ENCODE measurements at places on chromosomes 13 and 19.

DNA sequence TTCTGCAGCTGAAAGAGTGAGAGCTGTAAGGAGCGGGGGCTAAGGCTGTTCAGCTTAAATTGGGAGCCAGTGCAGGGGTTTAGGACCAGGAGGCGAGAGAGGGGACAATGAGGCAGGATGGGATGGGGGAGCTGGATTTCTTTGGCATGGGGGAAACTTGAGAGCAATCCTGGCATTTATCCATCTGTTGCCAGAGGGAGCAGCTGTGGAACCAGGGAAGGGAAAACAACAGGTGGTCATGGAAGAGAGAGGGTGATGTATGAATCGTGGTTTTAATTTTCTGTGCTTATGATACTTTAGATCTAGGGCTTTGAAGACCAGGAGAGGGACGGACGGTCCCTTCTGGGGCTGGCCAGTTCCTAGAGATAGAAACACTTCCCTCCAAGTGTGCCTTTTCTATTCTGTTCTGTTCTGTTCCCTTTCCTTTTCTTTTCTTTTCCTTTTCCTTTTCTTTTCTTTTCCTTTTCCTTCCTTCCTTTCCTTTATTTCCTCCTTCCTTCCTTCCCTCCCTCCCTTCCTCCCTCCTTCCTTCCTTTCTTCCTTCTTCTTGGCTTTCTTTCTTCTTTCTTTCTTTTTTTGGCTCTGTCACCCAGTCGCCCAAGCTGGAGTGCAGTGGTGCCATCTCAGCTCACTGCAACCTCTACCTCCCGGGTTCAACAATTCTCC, 16.0 kb upstream of the CCL25 start:
- DNase-seq = no peak

- peak; percentile 85 for DNase-seq
These were observed 4.6 kb upstream of the TPP2 start for GRCh38 chr13:102591988-102592781.

DNA sequence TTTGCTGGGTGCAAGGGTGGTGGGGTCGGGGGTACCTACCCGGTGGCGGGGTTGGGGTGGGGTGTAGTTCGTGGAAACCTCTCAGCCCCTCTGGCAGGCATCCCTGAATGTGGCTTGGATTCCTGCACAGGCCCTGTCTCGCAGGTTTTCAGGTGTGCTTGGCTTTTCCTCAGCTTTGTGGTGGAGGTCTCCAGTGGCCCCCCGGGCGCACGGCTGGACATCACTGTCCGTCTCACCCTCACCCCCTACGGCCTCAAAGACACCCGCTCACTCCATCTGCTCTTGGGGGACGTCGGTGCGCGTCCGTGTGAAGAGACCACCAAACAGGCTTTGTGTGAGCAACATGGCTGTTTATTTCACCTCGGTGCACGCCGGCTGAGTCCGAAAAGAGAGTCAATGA, 44.3 kb downstream of the ZNF146 start:
- no peak for DNase-seq

- no peak for DNase-seq
These were observed 255.7 kb downstream of the DLEU7 start for GRCh38 chr13:50587645-50588373.

DNA sequence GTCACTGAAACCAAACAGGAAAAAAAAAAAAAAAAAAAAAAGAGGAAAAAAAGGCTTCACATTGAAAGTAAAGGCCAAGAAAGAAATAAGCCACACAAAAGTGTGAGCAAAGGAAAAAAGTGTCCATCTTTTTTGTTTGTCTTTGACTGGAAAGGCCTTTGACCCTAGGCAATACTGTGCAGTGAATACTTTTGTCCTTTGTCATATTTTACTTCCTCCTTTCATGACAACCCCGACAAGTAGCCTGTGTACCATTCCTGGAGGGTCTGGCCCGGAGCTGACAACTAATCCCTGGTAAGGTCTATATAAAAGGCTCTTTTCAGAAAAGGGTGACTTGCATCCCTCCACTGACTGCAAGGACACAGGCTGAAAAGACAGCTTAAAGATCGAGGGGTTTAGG, 12.9 kb upstream of the MICU2 start:
- no peak for DNase-seq

- DNase-seq = no peak
These were observed at the start of gene AKT2 for GRCh38 chr19:40284501-40285352. TSS of gene AKT2 (minus strand) at chr19:40285345. CDS start at chr19:40265267, 20,078 bp downstream.

GRCh38 chr13:44854313-44855060, 134.8 kb downstream of the NUFIP1 start:
- DNase-seq = no peak

GRCh38 chr19:7968796-7969554, 25.5 kb upstream of the TIMM44 start:
- DNase-seq = no peak

GRCh38 chr13:113518076-113518803, 27.7 kb upstream of the DCUN1D2 start:
- DNase-seq = no peak

DNA sequence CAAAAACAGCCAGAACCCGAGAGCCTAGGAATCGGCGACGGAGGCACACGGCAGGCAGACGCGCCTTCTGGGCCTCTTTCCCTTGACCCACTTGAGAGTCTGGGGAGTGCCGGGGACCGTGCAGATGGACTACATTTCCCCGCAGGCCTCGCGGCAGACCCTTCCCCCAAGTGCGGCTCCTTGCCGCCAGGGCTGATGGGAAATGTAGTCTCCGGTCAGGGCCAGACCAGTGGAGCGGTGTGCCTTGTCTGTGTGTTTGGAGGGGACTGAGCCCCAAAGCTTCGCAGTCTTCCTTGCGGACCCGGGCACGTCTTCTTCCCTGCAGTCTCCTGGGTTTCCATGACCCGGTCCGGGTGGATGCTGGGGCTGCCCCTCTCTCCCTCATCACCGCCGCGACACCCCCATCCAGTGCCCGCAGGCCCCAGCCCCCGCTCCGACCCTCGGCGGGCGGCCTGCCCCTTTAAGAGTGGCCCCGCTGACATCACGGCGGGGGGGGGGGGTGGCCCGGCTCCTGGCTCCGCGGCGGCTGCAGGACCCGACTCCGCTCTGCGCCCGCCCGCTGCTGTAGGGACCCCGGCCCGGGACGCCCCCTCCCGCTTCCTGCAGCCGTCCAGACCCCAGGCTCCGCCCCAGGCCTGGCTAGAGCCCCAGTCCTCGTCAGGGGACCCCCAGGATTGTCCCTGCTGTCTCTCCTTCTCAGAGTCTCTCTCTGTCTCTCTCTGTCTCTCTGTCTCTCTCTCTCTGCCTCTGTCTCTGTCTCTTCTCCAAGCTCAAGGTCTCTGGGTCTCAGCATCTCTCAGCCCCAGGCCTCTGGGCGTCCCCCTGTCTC, 758 bp upstream of the CACNG7 start:
- peak; percentile 60 for DNase-seq

DNA sequence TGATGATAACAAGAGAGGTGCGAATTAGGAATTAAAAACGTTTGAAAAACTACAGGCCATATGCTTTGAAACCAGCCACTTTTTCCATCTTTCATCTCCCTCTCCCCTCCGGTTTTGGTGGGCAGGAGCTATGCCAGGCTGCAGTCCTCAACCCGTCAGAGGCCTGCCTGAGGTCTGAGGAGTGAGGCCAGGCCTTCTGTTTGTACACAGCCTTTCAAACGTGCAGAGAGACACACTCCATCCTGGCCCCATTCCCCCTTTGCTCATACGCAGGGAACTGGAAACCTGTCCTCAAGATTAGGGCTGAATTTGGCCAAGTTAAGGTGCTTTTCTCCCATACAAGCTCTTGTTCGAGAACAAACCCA, 74.5 kb downstream of the ZIC5 start:
- DNase-seq = no peak

DNA sequence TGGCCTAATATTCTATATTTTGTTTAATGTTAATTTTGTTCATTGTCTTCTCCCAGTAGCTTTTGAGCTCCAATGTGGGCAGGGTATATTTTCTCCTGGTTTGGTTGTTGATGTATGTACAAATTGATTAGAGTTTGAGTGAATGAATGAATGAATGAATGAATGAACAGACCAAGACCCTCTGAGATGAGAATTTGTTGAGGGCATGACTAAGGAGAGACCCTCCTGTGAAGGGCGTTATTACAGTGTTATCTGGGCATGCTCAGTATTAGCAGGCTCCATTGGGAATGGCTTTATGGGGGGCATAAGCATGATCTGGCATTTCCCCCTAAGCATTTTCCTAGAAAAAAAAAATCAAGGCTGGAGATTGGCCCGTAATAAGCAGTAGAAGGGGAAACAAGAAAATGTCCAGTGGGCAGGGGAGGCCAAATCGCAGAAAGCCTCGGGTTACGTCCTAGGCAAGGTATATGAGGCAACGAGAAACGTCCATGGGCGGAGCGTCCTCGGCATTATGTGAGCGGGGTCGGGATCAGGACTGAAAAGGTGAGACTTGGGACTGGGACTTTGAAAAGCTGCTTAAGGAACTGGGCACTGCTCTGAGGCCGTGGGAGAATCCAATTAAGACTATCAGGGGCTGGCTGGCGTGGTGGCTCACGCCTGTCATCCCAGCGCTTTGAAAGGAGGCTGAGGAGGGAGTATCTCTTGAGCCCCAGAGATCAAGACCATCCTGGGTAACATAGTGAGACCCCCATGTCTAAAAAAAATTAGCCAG, 904 bp upstream of the ARHGAP33 start:
- no peak for DNase-seq

DNA sequence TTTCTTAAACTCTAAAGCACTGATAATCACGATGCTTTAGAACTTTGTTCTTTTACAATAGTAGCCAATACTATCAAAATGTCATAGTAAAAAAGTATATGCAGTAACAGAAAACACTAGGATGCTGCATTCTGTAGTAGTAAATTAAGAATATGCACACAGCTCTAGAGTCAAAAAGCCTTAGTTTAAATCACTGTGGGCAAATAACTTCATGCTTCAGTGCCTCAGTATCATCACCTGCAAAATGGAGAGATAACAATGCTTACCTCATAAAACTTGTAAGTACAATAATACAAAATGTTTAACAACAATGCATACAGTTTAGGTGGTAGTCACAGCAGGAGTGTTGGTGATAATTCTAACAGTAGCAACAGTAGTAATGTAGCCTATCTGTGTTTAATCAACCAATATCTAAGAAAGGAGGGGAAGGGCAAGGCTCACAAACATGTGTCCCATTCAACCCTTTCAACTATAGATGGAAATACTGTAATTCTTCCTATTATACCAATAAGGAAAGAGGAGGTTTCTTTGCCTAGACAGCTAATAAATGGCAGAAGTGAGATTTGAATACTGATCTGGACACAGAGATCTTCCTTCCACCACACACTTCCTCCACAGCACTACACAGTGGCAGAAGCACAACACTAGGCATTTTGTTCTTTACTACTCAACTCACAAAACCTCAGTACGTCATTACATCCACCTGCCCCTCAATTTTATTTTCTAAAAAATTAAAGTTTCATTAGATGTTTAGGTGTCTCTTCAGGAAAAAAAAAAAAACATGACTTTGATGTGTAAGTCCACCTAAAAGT, 4.6 kb downstream of the RBM26 start:
- DNase-seq = no peak

DNA sequence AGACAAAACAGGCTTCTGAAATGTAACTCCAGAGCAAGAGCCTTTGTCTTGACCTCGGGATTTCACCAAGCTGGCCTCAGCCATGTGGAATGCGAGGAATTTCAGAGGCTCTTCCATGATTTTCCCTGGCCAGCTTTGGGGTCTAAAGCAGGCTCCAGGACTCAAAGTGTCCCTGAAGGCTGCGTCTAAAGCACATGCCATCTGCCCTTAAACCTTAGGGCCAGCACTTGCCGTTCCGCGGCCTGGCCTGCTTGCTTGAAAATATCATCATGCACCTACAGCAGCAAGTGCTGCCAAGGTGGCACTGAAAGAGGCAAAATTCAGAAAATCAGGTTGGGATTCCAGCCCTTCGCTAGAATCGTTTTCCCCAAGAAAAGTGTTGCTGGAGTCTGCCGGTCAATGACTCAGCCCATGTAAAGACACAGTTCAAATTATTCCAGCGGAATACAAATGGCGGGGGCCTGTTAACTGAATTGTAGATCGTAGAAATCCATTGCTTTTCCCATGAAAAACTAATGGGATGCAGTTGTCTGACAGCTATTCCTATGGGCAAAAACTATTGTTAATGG, 105.7 kb upstream of the RAP2A start:
- no peak for DNase-seq

- peak; percentile 78 for DNase-seq
These were observed 407 bp downstream of the RAB3A start for GRCh38 chr19:18203408-18203862.

DNA sequence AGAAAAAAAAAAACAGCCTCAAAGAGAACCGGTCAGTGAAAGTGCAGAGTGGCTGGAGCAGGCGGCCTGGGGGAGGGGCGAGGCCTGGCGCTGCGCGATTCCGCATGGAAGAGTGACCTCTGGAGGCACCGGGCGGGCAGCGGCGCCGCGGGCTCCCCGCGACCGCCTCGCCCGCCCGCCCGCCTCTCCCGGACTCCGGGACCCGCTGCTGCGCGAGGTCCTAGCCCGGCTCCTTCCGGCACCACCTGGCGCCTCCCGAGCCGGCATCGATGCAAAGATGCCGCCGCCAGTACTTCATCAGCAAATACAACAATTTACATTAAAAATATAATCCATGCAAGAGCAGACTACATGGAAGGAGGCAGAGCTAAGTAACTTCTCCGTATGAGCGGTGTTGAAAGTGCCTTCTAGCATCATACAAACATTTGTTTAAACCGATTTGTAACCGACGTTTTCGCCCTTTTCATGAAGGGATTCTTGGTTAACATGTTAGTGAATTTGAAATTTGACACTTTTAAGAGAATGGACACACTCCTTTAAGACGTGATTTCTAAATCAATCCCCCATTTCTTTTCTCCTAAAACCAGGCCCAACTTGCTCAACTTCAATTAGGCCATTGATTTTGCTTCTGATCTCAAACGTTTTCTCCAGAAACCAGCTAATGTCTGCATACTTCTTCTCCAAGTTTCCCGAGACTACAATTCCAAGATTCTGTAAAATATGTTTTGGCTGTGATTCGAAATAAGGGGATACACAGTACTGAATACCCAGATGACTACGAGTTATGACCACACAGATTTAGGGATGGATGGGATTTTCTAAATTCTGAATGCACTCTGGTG, 2.1 kb downstream of the EFNB2 start:
- DNase-seq = peak; percentile 20

GRCh38 chr19:17101686-17102628, 26.4 kb downstream of the MYO9B start:
- no peak for DNase-seq

- DNase-seq = no peak
These were observed 36.1 kb downstream of the CSNK1G2 start for GRCh38 chr19:1977120-1977519.

- DNase-seq = no peak
These were observed 2715.0 kb upstream of the PCDH20 start for GRCh38 chr13:64130600-64130999.

DNA sequence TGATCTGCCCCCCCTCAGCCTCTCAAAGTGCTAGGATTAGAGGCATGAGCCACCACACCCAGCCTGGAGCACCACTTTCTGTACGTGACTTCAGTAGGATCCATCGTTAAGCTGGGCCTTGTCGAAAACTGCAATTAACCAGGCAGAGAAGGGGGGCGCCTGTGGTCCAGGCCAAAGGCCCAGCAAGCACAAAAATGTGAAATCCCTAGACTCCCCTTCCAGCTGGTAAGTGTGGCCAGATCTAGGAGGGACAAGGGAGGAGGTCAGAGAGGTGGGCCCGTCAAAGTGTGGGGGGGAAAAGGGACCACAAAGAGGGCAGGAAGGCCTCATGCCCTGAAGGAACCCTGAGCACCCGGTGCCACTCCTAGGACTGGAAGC, 13.8 kb downstream of the DDX39A start:
- DNase-seq = no peak

Data from CD4-positive, alpha-beta T cell (primary cell).